Cortex of kidney (tissue), 1 donor: ENCODE measurements at places on chromosomes 11 and 22.

DNA sequence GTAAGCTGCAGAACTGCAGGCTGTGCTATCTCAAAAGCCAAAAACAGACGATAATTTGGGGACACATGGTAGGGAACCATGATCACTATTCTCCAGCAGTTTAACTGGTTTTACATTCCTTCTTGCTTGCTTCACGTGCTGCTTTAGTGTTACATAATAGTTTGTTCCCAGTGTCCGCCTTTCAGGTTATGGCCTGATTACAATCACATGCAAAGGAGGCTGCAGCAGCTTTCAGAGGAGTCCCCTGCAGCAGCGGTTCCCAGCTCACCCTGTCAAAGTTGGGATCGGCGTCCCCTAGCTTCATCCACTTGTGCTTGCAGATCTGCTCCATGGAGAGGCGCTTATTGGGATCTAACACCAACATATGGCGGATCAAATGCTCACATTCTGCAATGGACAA is 39.2 kb upstream of the APOA1 start:
- no peak for DNase-seq

DNA sequence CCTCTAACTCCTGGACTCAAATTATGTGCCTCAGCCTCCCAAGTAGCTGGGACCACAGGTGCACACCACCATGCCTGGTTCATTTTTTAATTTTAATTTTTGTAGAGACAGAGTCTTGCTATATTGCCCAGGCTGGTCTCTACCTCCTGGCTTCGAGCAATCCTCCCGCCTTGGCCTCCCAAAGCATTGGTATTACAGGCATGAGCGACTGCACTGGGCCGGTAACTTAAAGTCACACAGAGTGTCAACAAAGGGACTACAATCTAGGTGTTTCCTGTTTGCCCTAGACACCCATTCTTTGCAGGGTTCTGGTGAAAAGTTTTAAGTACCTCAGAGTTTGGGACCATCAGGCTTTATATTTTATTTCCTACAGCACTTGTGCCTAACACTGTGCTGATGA is 8.4 kb downstream of the UVRAG start:
- no peak for DNase-seq

GRCh38 chr11:93166194-93166593 is 31.6 kb downstream of the SLC36A4 start:
- no peak for DNase-seq

DNA sequence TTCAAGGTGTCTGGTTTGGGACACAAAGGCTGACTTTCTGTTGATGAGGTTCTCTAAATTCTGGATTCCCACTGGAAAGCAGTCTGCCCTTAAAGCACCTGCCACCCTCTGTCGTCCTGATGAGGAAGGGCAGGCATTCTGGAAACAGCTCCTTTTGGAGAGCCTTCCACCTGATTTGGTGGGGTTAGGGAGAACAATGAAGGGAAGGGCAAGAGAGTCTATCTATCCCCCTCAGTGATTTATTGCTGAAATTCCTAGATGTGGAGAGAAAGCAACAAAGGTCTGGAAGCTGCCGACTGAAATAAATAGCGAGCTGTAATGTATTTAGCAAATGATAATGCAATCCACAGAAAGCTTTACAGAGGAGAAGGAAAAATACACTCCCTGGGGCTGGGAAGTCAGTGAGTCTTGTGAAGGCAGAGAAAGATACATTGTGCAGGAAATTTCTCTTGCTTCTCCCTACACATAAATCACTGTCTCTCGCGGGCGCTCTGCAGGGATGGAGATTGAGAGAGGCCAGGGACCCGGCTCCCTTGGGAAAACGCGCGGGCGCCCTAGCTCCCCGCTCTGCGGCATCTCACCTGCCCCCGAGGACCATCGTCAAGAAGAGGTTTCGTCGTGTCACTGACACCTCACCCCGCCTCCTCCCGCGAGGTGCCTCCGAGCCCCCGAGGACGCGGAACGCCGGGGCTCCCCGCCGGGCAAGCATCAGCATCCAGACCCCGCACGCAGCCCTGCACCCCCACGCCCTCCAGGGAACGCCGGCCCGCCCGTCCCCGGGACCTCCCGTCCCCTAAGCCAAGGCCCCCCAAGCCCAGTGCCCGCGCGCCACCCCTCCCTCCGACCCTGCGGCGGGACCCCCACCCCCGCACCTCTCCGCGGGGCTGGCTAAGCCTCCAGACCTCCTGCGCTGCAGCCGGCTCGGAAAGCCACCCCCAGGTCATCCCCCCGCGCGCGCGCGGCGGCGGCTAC is 673 bp downstream of the CDON start:
- no peak for DNase-seq

GRCh38 chr22:42328130-42328783 is 57.8 kb upstream of the TCF20 start:
- DNase-seq = no peak

DNA sequence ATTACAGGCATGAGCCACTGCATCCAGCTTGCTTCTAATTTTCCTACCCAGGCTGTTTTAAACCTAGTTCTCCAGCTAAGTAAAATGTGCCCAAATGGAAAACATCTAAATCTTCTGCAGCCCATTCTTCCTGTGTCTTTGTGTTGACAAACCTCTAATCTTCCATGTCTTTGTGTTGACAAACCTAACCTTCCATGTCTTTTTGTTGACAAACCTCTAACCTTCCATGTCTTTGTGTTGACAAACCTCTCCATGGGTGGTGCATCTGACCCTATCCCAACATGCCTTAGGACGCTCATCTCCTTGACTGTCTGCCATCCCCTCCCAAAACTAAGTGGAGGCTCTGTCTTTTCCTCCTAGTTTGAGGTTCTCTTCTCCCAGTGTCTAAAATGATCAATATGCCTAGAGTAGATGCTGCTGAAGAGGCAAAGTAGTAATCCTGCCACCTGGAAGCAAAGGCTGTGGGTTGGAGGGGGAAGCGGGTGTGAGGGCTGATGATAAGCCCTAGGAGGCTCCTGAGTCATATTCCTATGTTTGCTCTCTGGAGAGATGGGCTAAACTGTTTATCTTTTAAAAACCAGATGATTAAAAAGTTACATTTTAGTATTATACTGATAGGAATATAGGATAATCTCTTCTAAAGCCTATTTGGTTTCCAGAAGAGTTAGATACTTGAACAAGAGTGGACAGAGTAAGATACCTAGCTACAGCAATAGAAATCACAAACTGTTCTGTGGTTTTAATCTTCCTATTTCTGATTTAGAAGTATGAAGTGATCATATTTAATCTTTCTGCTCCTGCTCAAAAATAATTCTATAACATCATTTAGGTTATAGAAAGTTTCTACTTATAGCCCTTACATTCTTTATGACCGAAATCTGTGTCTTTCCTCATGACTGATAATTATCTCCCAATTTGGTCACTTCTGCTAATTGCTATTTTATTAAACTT is 7.9 kb downstream of the FEN1 start:
- no peak for DNase-seq

DNA sequence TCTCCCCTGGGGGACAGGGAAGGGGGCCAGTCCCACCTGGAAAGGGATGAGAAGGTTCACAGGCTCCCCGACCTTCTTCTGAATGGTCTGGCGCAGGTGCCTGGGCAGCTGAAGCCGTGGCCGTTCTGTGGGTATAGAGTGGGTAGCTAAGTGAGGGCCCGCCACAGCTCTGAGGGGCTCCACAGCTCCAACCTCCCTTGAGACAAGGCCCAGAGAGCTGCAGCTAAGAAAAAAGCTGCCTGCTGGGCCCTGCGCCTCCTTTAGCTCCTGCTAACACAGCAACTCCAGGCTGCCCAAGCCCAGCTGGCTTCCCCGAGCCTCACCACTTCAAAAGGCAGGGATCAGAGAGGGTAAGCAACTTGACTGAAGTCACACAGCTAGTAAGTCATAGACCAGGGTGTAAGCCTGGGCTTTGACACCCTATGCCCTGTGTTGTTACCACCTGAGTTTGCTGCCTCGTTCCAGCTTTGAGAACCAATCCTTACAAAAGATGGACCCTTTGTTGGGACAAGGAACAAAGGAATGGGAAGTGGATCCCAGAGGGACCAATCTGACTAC is 18.5 kb downstream of the MYBPC3 start:
- no peak for DNase-seq

DNA sequence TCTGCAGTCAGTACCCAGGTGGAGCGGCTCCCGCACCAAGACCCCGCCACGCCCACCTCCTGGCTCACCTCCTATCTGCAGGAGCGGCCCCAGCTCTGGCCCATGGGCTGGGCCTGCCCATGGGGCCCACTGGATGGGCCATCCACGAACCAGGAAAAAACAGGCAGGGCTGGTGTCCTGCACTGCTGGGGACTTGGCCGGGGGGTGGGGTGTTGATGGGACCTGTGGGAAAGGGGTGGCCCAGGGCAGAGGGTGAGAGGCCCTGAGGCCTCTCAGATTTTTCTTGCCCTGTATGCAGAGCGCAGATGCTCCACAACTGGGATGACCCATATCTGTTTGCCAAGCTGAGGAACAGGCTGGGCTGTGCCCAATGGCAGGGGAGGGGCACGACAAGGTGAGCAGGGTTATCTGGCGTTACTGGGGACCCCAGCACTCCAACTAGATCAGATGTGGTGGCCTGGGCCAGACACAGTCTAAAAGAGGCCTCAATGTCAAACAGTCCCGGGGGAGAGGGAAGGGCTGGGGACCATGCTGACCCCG is 2.7 kb upstream of the PIM3 start:
- no peak for DNase-seq

GRCh38 chr11:134760957-134761356 is 348.9 kb upstream of the B3GAT1 start:
- DNase-seq = no peak

DNA sequence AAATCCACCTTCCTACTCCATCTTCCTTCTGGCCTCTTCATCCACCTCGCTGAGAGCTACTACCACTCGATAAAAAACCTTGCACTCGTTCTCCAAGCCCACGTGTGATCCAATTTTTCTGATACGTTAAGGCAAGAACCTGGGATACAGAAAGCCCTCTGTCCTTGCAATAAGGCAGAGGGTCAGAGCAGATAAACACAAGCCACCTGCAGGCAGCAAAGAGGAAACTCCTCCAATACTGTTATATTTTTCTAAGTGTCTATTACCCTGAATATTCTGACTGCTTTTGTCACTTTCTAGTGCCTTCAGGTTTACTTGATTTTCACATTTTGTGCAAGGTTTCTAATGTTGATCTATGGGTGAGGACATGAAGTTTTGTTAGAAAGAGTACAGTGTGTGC is 26.6 kb downstream of the TRIM5 start:
- DNase-seq = no peak

DNA sequence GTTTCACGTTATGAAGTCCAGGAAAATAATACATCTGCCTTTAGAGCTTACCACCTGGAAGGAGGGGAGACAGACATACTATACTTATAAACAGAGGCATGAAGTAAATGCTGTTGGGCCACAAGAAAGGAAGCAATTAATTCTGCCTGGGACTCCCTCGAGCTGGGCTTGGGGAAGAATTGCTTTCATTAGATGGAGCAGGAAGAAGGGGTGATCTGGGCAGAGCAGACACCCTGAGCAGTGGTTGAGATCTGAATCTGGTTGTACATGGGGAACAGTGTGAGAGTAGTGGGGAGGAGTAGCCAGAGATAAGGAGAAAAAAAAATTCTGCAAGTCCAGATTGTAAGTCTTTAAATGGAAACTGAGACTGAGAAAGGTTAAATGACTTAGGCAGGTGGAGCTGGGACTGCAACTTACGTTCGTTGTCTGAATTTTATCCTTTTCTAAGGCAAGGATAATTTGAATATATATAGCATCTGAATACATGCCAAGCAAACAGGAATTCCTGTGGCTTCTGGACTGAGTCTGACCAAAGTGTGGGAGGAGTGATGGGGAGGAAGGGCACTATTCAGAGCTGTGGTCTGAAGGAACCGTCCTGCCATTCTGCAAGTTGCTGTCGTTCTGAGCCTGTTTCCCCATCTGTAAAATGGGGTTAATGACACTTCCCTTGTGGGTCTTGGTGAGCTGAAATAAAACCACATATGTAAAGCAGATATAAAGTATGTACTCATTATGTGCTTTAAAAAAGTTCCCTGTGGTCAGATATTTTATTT is 7.9 kb downstream of the NCAM1 start:
- no peak for DNase-seq
